A549 treated with CORT108297 at 1 μM for 4 hours (cell line): ENCODE measurements at places on chromosomes 3 and 15. TPM values are rescaled to one million over a fixed set of nuclear protein-coding genes. Genes with fewer than 3 reads are reported as not detected.

The TF gene
- 0.69 to 1.5 TPM (median 1.2 TPM) in 5 replicates for total RNA-seq

The EFCC1 gene
- total RNA-seq, result 0.03 TPM in 1 of 5 replicates, not detected in the others

The UBE2E2 gene
- total RNA-seq, result 34.4 to 41.1 TPM (median 35.5 TPM) in 5 replicates

The SATB1 gene
- total RNA-seq, result 0.02 to 0.18 TPM (median 0.09 TPM) in 4 of 5 replicates, not detected in the other

The MST1R gene
- 6.9 to 9.5 TPM (median 8.7 TPM) in 5 replicates for total RNA-seq

The RSRC1 gene
- 23.5 to 37.6 TPM (median 28.3 TPM) in 5 replicates for total RNA-seq

The RPL39L gene
- 48.2 to 57.0 TPM (median 53.4 TPM) in 5 replicates for total RNA-seq

The CNOT10 gene
- 26.4 to 35.6 TPM (median 31.8 TPM) in 5 replicates for total RNA-seq

The C2CD4A gene
- 0.05 to 0.11 TPM (median 0.07 TPM) in 5 replicates for total RNA-seq

The LSMEM2 gene
- 0.09 TPM in 2 of 5 replicates, not detected in the others for total RNA-seq

The NPAP1 gene
- total RNA-seq, result not detected in 5 replicates

The SH2D7 gene
- total RNA-seq, result not detected in 5 replicates

The MOBP gene
- total RNA-seq, result 0.06 to 0.07 TPM in 2 of 5 replicates, not detected in the others

The CILP gene
- total RNA-seq, result 0.06 to 0.09 TPM (median 0.07 TPM) in 5 replicates

The GPR160 gene
- 1.3 to 2.1 TPM (median 1.7 TPM) in 5 replicates for total RNA-seq

The PRICKLE2 gene
- total RNA-seq, result 1.9 to 2.3 TPM (median 2.0 TPM) in 5 replicates

The XCR1 gene
- total RNA-seq, result not detected in 5 replicates

The PARP9 gene
- 5.1 to 6.3 TPM (median 5.2 TPM) in 5 replicates for total RNA-seq

The TUSC7 gene
- total RNA-seq, result not detected in 5 replicates
